ENCODE measurements at places on chromosomes 4 and X. TPM values are rescaled to one million over a fixed set of nuclear protein-coding genes. Genes with fewer than 3 reads are reported as not detected.

PF4V1 gene
- not detected for total RNA-seq

- peaks cover 14% of the 10 kb centered on the region for H3K4me1 ChIP-seq
- H3K27ac ChIP-seq = peak overlapping the region; percentile 98
- peak; percentile 53 for DNase-seq
- H3K27me3 ChIP-seq = no peaks in the 10 kb centered on the region
These were observed 1.1 kb downstream of the HCFC1 start for GRCh38 chrX:153970357-153971123.

RBPJ gene
- total RNA-seq = 41.7 TPM

IRF2 gene
- total RNA-seq = 36.2 TPM

All from colonic mucosa (tissue), 4 donors.